ENCODE measurements at places on chromosomes 16 and 17.

- DNase-seq, result no peak
Observed at GRCh38 chr17:6162216-6162615, 92.0 kb downstream of the WSCD1 start.

DNA sequence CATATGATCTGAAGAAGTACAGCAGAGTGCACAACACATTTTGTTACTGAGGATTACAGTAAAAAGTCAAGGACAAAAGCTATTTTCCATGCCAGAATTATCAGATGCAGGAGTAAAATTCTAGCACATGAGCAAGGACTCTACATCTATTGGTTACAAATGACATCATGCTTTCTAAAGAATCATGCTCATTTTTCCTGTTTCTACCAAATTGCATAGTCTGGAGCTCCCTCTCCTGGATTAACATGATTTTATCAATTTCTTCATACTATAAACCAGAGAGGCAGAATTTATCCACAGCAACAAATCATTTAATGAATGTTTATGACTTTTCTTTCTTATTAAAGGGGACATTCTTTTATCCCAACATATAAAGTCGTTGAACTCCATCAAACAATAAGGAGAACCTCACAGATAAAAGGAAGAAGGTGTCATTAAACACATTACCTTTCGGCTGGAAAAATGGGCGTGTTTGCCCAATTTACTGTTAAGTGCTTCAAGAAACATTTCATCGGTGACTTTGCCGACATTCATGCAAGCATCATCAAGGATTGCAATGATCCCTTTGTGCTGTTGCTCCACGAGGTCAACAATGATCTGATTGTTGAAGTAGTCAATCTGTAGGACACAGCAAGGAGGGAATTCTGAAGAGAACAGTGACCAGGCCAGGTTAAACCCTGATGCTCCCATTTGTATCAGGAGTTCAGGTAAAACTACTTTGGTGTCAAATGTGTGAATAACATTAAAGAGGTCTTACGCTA is 121.7 kb downstream of the MYO1D start:
- no peak for DNase-seq

DNA sequence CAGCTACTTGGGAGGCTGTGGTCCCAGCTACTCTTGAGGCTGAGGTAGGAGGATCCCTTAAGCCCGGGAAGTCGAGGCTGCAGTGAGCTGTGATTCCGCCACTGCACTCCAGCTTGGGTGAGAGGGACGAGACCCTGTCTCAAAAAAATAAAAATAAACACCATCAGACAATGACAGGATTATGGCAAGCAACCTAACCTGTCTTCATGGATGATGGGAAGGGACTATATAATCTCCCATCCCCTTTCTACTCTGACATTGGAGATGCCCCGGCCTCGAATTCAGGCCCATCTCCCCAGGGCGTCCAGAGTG is 893 bp downstream of the TRIM25 start:
- no peak for DNase-seq

GRCh38 chr16:84517366-84517765 is 12.9 kb upstream of the MEAK7 start:
- DNase-seq, result no peak

DNA sequence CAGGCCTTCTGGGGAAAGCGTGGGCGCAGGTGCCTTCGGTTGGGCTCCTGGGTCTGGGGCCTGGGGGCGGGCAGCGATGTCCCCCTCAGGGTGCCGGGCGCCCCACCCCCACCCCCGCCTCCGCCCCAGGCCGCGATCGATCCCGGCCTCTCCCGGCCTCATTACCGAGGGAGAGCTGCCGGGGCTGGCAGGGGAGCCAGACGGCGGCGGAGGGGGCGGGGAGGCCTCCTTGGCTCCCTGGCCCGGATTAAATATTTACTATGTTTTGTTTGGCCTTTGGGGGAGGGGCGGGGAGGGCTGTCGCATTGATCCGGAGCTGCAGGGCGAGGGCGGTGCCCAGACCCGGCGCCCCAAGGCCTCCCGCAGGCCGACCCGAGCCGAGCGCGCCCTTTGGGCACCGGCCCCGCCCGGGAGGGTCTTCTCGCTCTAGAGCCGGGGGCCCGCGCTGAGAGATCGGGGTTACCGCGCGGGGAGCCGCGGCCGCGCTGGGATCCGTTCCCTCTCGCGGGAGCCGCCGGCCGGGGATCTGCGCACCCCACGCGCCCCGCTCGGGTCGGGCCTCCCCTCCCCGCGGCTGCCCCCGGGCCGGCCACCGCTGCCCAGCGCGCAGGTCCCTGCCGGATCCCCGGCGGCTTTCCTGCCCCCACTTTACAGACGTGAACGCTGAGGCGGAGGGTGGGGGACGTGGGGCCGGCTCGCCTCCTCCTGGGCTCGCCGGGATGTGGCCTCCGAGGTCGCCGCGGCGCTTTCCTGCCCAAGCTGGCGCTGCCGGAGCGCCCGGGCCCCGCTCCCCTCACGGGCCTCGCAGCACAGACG is 27.0 kb downstream of the RTN4RL1 start:
- DNase-seq, result no peak

GRCh38 chr17:43217614-43218087 is 6.0 kb downstream of the TMEM106A start:
- peak; percentile 18 for DNase-seq

DNA sequence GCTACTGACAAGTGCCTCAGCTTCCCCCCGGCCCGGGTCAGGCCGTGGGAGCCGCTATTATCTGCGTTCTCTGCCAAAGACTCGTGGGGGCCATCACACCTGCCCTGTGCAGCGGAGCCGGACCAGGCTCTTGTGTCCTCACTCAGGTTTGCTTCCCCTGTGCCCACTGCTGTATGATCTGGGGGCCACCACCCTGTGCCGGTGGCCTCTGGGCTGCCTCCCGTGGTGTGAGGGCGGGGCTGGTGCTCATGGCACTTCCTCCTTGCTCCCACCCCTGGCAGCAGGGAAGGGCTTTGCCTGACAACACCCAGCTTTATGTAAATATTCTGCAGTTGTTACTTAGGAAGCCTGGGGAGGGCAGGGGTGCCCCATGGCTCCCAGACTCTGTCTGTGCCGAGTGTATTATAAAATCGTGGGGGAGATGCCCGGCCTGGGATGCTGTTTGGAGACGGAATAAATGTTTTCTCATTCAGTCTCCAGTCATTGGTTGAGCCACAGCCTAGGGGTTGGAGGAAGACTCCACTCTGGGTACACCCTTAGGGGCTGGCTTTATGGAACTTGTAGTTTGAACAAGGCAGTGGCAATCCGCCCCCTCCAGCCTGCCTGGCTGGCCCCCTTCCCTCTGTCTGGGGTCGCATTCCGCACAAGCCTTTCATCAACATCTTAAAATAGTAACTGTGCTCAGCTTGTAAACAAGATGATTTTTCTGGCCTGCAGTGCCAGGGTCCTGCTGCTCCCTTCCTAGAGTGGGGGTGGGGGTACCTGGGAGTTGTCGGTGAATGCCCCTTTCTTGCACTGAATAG is 4.1 kb downstream of the SYNGR2 start:
- DNase-seq, result no peak

DNA sequence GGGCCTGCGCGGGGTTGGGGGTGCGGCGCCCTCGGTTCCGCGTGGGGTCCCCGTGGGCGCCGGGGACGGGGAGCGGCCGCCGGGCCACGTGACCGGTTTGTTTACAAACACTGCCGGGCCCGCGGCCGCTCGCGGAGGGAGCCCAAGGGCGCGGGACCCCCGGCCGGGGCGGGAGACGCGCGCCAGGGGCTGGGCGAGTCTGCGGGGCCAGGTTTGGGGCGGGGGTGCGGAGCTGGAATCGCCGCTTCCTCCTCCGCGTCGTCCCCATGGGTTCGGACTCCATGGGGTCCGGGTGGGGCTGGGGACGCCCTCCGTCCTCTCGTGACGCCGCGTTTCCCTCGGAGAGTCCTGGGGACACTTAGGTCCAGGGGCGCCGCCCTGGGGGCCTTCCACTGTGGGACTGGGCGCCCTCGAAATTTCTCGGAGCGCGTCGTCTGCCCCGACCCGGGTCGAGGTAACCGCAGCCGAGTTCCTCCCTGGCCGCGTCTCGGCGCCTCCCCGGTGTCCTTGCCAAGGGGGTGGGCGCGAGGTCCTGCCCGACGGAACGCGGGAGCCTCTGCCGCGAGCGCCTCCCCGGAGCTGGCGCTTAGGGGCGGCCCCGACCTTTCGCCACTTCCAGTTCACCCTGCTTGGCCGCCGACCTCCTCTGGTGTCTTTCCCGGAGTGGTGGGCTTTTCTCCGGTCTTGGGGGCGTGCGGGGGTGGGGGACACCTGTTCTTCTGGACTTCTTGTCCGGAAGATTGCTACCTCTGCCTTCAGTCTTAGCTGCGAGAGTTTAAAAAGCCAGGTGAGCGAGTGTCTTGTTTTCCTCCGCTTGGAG is 684 bp downstream of the YPEL2 start:
- no peak for DNase-seq

DNA sequence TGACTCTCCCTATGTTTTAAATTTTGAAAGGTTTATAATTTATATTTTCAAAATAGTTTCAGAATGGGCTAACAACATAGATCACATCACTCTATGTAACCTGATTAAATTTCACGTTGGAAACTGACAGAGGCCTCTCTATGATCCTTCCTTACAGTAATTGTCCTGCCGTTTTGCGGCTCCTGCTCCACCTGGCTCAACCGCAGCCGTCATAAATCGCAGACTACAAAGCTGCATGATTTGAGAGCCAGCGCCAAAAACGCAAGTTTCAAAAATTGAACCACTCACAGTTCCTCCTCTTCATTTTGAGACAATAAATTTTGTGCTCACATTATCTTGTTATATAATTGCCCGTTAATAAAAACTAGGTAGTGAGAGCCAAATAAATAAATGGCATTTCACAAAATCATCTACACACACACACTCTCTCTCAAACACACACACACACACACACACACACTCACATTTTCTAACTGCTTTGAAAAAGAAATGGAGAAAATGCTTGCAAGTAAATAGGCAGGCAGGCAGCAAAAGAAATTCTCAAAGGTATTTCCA is 263.1 kb upstream of the PSMD7 start:
- DNase-seq, result no peak

GRCh38 chr17:30920683-30921543 is 832 bp upstream of the ADAP2 start:
- DNase-seq, result no peak

- DNase-seq, result no peak
Observed at GRCh38 chr17:65514082-65514481, 47.4 kb downstream of the AXIN2 start.

DNA sequence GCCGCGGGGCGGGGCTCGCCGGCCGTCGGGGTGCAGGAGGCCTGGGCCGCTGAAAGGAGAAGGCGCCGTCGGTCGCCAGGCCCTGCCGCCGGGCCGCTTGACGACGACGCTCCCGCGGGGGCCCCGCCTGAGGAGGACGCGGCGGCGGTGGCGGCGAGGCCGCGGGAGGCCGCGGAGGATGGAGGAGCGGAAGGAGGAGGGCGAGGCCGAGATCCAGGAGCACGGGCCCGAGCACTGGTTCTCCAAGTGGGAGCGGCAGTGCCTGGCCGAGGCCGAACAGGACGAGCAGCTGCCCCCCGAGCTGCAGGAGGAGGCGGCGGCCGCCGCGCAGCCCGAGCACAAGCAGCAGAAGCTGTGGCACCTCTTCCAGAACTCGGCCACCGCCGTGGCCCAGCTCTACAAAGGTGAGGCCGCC is 430 bp downstream of the HAPSTR1 start:
- no peak for DNase-seq

DNA sequence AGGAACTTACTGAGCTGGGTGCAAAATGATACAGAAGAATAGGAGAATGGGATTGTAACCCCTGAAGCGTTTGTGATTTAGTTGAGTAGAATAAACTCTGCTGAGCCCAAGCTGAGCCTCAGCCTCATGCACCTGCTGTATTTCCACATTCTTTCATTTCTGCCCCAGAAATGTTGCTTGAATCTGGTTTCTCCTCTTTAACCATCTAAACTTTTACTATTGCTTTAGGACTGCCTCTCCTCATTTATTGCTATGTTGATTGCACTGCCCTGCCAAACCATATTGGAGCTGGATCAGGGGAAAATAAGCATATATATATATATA is 64.8 kb downstream of the PITPNC1 start:
- DNase-seq, result no peak

GRCh38 chr17:6789146-6789545 is 13.1 kb downstream of the FBXO39 start:
- DNase-seq, result no peak

DNA sequence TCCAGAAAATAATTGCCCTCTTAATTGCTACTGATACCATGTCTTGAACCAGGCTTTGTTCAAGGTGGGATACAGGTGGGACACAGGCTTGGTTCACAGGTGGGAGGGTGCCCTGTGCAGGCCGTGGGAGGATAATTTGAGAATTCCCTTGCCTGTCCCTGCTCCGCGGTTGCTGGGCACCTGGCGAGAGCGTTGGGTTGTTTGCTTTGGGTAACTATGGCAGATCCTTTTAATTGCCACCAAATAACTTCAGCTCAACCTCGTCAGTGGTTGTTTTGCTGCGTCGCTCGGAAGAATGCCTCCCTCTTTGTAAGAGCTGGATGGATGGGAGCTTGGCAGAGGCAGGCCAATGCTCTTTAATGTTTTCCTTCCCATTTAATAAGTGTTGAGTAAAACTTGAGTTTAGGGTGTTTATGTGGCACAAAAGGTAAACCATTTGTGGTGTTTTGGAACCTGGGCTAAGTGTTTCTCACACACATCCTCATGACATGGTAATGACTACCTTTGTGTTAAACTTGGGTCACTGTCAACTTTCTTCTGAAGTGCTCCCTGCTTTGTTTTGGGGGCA is 202.5 kb downstream of the MSI2 start:
- DNase-seq, result no peak

GRCh38 chr17:79843474-79843815 is 4.2 kb upstream of the CBX4 start:
- DNase-seq, result no peak

DNA sequence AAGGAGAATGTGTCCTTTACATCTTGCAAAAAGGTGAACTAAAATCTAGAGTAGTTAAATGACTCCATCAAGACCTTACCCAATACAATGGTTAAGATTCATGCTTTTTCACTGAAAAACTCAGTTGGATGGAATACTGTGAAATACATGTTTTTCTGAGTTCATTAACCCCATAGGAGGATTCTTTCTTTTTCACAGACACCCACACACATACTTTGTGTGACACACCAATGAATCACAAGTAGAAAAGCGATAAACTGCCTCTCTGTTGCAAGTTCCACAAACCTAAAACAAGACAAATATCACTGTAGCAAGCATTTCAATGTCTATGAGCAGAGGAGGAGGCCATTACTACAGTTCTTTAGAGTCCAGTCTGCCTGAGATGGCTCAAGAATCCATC is 258.8 kb upstream of the CDH5 start:
- DNase-seq, result no peak

DNA sequence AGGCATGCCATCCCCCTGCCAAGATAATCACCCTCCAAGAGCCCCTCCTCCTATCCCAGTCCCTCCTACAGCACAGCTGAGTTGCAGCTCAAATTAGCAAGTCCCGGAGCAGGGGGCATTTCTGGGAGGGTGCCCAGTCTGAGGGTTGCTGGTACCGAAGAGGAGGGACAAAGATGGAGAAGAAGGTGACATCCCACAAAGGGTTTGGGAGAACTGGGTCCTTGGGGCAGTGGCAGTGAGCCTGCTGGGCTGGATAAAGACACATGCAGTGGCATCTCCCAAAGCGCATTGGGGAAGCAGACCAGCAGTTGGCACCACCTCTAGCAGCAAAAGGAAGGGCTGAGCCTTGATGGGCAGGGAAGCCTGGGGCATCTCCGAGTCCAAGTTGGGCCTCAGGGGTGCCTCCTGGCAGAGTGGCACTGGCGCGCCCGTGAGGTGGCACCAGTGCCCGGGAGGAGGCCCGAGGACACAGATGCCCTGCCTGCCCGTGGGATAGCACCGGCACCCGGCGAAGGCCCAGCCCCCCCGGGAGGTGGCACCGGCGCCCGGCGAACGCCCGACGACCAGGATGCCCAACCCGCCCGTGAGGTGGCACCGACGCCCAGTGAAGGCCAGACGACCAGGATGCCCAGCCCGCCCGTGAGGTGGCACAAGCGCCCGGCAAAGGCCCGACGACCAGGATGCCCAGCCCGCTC is 622 bp downstream of the TOM1L2 start:
- DNase-seq, result no peak
